ENCODE measurements at places on chromosomes 12 and 14. TPM values are rescaled to one million over a fixed set of nuclear protein-coding genes. Genes with fewer than 3 reads are reported as not detected.

The PPP1R1A gene
- not detected for total RNA-seq

The KIF5A gene
- under 0.01 TPM for total RNA-seq

The ACOT6 gene
- not detected for total RNA-seq

The ACOT4 gene
- 2.2 TPM for total RNA-seq

The TAS2R19 gene
- total RNA-seq = 11.1 TPM

The ZBTB25 gene
- 13.3 TPM for total RNA-seq

The SRRM4 gene
- total RNA-seq = not detected

The RNF212B gene
- not detected for total RNA-seq

Data from articular chondrocyte of knee joint (primary cell).